ENCODE measurements at places on chromosomes 5 and 9. TPM values are rescaled to one million over a fixed set of nuclear protein-coding genes. Genes with fewer than 3 reads are reported as not detected.

DNA sequence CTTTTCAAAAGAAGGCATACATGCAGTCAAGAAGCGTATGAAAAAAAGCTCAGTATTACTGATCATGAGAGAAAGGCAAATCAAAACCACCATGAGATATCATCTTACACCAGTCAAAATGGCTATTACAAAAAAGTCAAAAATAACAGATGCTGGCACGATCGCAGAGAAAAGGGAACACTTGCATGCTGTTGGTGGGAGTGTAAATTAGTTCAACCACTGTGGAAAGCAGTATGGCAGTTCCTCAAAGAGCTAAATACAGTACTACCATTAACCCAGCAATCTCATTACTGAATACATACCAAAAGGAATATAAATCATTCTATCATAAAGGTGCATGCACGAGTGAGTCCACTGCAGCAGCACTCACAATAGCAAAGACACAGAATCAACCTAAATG is 24.5 kb downstream of the RETREG1 start:
- no peak for DNase-seq

- peak; percentile 57 for DNase-seq
These were observed 5.7 kb downstream of the PDE6A start for GRCh38 chr5:149938791-149939358.

DNA sequence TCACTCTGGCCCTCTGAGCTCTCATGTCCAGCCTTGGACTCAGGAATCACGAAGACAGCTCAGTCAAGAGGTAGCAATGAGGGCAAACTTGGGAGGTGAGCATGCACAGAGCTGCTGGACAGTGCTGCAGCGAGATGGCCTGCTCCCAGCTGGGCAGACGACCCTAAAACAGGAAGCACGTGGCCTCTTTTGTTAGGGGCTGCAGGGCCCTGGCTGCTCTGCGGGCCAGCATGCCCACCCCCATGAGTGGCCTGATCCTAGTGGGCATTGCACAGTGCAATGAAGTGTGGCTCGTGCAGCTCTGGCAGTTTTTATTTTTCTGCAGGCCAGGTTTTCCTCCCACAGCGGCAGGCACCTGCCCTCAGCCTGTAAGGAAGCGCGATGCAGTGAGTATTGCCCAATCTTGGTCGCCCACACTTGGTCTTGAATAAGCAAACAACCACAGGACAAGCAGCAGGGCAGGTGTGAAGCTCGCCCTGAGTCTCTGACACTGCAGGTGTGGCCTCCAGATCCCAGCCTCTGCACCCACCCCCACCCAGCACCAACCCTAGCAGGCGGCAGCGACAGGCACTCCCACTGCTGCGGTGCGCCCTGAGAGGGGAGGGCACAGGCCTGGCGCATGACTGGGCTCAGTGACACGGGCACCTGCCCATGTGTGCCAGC is 60.8 kb downstream of the SEMA4D start:
- no peak for DNase-seq

GRCh38 chr9:801399-802071 is 40.0 kb upstream of the DMRT1 start:
- DNase-seq, result no peak

GRCh38 chr9:14136646-14137370 is 177.1 kb downstream of the NFIB start:
- no peak for DNase-seq

DNA sequence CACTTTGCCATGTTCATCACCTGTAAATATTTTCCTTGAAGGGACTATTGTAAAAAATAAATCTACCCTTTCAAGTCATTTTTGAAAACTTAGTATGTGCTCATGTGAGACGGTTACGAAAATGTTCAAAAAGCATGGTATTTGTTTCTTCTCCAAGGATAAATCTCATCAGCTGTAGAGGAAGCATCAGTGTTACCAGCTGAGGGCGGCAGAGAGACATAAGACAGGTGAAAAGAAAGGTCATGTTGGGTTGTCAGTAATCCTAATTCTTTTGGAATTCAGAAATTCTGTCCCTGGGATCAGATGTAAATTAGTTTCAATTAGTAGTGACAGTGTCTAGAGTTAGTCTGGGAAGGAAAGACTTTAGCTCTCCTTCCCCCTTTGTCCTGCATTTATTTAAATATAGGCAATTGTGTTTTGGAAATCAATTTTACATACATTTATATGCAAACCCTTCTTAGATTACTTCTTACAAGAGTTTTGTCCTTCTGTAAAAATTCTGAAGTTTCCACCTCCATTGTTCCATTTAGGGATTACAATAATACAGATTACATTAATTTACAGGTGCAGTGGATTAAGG is 791.9 kb upstream of the CDH6 start:
- DNase-seq, result no peak

GRCh38 chr5:145752534-145752933 is 82.6 kb downstream of the PRELID2 start:
- no peak for DNase-seq

ANKDD1B gene
- 2.1 TPM for total RNA-seq

DNA sequence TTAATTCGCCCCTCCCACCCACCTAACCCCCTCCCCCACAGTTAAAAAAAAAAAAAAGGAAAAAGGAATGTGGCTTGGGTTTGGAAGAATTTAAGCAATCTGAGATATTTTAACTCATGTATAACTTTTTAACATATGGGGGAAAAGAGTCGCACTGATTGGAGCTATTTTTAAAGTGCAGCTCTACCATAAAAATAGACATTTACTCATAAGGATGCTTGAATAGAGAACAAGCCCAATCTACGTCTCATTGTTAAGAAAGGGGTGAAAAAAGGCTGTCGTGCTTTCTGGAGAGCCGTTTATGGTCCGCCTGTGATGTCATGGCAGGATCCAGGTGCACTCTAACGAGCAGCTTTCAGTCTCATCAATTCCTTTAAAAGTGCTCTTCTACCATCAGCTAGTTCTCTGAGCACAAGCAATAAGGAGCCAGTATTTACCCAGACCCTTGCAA is 142.4 kb downstream of the ELAVL2 start:
- DNase-seq, result no peak

GRCh38 chr9:14031060-14031414 is 282.9 kb downstream of the NFIB start:
- peak; percentile 47 for DNase-seq

NCS1 gene
- total RNA-seq, result 72.1 TPM

DNA sequence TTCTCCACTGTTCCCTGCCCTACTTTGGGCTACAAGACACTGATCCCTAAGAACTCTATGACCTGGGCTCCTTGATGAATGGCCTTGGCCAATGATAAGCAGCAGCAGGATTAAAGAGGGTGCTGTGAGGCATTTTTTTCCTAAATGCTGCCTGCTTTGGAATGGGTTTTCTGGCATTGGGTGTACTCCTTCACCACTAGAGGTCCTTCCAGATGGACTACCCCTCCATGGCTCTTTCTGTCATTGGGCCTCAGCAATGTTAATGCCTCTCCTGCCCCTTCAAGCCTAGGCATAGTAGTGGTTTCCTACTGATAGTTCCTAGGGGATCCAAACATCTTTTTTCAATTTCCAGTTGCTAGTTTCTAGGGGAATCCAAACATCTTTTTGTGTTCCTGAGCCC is 319.3 kb upstream of the RPS23 start:
- no peak for DNase-seq

PRSS3 gene
- not detected for total RNA-seq

DNA sequence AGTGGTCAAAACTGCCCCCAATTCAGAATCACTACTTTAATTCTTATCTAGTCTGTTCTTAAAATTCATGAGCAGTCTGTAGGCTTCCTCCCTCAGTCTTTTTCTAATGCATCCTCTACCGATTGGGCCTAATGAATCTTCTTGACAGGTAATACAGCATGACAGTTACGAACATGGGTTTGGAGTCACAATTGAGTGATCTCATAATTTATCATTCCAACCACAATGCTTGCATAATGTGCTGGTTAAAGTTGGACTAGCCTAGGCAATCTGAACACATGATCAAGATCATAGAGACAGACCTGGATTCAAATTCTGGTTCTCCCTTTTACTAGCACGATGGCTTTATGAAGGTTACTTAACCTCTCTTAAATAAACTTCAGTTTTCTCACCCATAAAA is 33.1 kb upstream of the SETD9 start:
- no peak for DNase-seq

DNA sequence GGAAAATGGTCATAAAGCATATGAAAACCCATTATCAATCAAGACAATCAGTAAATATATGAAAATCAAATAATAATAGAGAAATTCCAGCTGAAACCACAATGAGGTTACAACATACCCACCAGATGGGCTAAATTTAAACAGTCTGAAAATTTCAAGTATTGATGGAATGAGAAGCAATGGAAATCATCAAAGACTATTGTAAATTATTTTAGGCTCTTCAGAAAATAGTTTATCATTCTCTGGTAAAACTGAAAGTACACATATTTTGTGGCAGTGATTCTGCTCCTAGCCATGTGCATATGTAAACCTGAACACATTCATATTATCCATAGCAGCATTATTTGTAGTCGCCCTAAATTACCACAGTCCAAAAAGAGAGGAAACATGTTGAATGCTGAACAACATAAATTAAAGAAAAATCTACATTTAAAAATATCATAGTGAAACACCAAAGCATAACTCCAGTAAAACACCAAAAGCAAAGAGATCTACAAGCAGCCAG is 215.3 kb downstream of the PRELID2 start:
- no peak for DNase-seq

DNA sequence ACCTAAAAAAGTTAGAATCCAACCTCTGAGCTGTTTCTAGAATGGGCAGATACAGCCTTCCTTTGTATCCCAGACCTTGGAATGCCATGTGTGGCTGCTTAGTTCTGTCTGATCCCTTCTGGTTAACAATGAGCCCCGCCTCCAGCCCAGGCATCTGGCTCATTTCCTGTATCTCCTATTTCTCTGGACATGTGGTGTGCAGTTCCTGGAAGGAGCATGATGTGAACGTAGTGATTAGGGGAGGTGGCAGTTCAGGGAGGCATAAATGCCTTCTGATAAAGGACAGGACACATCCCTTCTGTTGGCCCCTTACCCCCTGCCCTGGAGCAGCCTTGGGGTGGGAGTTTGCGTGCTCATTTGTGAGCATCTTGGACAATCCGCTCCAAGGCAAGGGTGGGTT is 243.0 kb downstream of the ZSWIM6 start:
- DNase-seq, result no peak

- DNase-seq, result no peak
These were observed 19.0 kb upstream of the WHRN start for GRCh38 chr9:114524247-114524681.

DNA sequence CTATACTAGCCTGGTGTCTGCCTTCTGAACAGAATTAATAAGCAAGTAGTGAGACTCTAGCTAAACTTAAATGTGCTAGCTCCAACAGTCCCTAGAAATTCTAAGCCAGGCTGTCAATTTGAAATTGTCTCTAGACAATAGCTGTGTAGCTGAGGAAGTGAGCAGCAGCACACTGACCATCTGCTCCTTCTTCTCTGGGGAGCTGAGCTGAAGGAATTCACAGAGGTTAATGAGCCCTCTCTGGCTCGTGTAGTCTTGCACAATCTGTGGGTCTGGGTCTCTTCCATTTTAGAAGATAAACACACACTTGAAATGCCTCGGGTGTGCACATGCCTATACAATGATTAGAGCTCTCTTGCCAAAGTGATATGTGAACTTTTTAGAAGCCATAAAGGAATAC is 63.5 kb upstream of the BARX1 start:
- DNase-seq, result no peak

DNA sequence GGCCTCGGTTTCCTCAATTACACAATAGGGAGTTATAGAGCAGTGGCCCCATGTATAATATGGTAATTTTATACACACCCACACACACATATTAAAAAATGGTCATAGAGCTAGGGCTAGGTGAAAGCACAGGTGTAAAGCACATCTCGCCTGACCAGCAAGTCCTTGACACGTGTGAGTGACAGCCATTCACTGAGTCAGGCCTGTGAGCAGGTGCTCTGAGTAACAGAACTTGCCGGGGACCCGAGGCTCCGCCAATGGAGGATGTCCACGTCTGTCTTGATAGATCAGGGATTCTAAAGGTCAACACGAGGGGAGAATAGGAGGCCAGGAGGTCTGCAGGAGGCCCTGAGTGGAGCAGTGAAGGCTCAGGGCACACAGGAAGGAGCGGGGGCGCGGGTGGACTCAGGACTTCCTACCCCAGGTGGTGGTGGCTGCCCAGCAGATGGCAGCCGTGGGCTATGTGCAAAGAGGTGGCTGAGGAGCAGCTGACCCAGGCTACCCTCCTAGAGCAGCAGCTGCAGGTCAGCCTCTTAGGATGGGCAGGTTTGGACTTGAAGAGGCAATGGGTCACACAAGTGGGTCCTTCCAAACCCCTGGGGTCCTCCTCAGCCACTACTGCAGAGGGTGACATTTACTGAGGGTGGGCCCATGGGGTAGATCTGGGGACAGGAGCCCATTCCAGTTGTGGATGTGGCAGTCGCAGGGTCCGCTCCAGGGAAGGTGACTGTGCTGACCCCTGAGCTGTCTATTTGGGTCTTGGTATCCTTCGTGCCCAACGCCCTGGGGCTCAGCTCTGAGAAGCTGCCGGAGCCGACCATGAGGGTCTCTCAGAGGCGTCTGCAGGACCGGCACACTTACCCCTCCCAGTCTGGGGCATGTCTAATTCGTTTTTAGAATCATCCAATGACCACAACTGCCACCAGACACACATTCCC is 45.9 kb downstream of the PRRT1B start:
- peak; percentile 86 for DNase-seq

DEPDC1B gene
- 1.3 TPM for total RNA-seq

GRCh38 chr5:96195123-96195522 is 233.5 kb upstream of the ELL2 start:
- DNase-seq, result no peak

- peak; percentile 80 for DNase-seq
These were observed 1.1 kb upstream of the GNPDA1 start for GRCh38 chr5:142013734-142014521.

DNA sequence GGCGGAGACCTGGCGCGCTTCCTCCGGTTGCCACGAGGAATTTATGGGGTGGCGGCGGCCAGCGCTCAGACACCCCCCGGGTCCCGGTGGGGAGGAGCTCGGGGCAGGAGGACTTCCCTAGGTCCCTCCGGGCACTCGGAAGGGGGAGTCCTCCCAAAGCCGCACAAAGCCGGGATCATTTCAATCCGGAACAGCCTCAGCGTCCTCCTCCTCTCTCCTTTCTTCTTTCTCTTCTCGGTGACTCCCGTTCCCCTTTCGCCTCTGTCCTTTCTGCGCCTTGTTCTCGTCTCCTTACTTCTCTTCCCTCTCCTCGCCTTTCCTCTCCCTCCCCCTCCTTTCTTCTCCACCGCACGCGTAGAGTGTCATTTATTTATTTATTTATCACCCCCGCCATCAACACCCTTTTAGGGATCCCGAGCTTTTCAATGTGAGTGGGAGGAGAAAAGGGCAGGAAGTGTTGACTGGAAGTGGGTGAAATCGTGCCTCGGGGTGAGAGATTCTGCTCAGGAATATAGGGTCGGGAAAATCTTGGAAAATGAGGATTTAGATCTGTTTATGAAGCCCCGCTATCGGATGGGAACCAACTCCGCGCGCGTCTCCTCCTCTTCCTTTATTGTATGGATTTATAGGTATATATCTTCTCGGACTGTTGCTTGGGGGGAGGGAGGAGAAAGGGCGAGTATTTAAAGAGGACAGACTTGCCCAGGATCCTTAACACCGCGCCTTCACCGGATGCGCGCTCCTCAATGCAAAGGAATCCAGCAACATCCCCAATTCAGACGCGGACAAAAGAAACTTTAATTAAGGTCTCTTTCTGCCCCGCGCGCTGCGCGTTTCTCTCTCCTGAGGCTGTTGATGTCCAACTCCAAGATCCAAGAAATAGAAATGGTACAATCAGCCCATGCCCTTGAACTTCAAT is 2.0 kb upstream of the ZNF462 start:
- peak; percentile 80 for DNase-seq

GRCh38 chr5:123696921-123697341 is 185.0 kb downstream of the CSNK1G3 start:
- DNase-seq, result no peak

GRCh38 chr5:142360607-142361120 is 35.8 kb upstream of the SPRY4 start:
- no peak for DNase-seq
